Brain pericyte (primary cell): ENCODE measurements at places on chromosomes 12 and 14.

DNA sequence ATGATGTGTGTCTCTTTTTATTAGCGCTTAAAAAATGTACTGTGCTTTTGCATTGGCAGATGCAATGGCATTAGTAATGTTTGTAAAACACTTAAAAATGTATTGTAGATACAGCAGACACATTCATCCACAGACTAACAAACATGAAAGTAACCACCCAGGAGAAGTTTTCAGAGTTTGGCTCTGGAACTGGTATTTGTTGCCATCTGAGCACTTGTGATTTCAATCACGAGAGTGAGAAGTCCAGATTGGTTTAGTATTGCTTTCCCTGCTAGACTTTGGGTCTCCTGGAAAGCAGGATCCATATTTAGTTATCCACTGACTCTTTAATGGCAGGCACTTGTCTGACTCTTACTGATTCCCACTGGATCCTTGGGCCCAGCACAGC, 13.2 kb downstream of the RASSF8 start:
- DNase-seq = no peak

- DNase-seq = no peak
Measured at GRCh38 chr12:119183942-119184695, 5.4 kb downstream of the HSPB8 start.

DNA sequence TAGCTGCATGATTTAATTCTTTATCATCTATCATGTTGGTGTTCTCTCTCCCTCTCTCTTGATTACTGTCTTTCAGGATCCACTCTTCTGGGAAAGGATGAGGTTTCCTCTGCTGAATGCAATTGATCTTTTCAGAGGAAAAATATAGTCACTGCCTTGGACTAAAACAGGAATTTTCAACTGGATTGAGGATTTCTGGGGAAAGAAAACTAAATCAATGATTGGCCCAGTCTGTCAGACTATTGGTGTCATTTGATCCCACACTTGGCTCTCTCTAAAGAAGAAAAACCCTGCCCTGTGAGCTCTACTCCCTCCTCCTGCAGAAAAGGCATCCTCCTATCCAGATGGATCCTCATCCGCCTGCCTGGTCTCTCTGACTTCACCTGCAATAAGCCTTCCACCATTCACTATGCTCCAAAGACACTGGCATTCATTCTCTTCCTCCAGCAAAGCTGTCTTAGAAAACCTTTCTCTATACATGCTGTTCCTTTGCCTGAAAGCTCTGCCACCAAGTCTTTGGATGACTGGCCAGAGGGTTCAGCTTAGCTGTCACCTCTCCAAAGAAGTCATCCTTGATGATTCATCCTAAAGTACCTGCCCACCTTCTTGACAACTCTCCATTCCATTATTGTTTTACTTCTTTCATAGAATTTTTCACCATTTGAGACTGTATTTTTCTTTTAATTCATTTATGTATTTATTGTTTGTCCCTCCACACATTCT, 127.7 kb upstream of the CAND1 start:
- DNase-seq = no peak

DNA sequence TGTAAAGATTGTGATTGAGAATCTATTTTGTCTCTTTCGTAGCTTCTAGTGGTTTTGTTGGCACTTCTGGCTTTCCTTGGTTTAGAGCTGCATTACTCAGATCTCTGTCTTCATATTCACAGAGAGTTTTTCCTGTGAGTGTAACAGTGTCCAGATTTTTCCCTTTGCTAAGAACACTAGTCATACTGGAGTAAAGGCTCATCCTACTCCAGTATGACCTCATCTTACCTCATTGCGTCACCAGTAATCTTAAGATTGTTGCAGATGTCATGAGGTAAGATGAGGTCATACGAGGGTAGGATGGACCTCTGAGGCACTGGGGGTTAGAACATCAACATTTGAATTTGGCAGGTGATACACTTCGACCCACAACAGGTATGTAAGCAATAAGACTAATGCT, 461.2 kb downstream of the FLRT2 start:
- DNase-seq = no peak

GRCh38 chr14:97457575-97458085, 660.4 kb downstream of the VRK1 start:
- DNase-seq = no peak

DNA sequence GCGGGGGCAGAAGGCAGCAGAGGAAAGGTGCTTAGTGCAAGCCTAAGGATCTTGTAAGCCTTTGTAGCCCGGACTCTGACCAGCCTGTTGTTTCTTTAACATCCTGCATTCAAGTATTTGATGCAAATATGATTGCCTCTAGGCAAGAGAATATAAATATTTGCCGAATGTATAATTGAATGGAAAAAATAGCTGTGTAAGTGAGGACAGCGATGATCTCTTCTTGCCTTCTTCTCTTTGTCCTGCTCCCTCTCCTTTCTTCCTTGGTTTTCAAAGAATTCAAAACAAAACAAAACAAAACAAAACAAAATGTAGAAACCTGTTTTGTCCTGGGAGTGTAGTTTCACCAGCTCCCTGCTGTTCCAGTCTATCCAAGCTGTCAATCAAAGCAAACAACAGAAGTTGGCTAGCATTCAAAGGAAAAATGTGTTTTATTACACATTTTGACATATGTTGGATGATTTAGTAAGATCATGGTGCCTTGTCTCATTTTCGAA, 74.9 kb upstream of the CPM start:
- no peak for DNase-seq

GRCh38 chr12:132152411-132152821, 8.2 kb downstream of the NOC4L start:
- DNase-seq = no peak

- DNase-seq = no peak
Measured at GRCh38 chr12:109950625-109951024, 45.5 kb downstream of the GIT2 start.

GRCh38 chr14:47009615-47010014, 358.0 kb upstream of the RPL10L start:
- no peak for DNase-seq
